ENCODE measurements at places on chromosomes 7 and 10.

DNA sequence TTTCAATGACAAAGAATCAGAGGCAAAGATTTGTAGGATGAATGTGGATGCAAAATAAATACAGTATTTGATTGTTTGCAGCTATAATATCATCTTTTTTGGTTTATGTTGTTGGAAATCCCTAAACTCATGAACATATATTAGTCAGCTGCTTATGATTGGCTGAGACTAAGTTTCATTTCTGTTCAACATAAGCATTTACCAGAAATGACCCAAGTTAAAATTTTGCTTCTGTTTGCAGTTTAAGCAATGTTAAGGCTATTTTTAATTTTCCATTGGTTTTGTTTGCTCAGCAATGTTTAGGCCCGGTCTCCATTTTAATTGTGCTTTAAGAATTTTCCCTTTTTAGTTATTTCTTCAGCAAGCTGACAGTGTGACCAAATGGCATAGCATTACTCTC, 22.0 kb downstream of the GIMAP6 start:
- DNase-seq: no peak

- DNase-seq: no peak
Measured at GRCh38 chr7:39152701-39153100, 175.0 kb downstream of the POU6F2 start.

DNA sequence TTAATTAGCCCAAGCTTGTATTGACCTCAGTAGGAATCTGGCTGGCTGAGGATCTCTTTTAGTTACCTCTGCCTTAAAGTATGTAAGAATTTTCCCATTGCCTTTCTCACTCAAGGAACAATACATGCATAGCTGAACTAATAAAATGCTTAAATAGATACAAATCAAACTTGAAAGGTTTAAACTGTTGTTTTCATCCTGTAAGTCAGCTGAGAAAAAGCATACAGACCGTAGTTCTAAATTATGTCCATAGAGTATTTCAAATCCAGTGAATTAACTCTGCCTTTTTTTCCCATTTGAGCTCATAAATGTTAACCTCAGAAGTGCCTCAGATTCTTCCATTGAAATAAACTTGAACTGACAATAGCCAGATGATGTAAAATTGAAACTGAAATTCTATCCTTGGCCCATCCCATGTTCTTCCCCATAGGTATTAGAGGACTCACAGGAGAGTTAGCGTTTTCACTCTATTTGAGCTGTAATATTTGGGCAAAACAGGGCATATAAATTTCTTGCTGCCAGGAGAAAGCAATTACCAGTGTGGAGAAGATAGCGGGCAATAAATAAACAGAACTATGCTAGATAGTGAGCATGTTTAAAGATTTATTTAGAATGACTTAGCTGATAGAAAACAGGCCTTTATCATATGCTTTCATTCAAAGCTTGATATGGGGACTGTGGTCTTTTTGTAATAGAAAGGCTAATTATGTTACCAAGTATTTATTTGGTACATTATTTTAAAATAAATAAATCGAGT, 163.7 kb downstream of the WNT2 start:
- DNase-seq: no peak

GRCh38 chr7:15558756-15559155, 3.1 kb downstream of the AGMO start:
- no peak for DNase-seq

DNA sequence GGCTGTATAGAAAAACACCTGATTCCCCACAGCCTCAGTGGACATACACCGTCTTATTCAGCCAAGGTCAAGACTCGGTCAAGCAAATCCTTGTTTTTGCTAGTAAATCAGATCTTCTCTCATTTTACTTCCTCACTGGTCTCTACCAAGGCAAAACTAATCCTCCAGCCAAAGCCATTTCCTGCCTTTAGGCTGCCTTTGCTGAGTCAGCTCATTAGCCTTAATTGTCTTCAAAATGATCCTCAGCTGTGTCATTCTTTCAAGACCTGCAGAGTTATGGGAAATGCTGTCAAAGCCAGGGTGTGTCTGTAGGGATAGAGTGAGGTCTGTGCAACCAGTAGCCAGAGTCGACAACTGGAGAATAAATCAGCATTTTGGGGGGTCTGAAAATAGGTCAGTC, 107.2 kb upstream of the FAM180A start:
- DNase-seq: no peak

- DNase-seq: no peak
Measured at GRCh38 chr7:112753298-112753697, 36.9 kb downstream of the TMEM168 start.

DNA sequence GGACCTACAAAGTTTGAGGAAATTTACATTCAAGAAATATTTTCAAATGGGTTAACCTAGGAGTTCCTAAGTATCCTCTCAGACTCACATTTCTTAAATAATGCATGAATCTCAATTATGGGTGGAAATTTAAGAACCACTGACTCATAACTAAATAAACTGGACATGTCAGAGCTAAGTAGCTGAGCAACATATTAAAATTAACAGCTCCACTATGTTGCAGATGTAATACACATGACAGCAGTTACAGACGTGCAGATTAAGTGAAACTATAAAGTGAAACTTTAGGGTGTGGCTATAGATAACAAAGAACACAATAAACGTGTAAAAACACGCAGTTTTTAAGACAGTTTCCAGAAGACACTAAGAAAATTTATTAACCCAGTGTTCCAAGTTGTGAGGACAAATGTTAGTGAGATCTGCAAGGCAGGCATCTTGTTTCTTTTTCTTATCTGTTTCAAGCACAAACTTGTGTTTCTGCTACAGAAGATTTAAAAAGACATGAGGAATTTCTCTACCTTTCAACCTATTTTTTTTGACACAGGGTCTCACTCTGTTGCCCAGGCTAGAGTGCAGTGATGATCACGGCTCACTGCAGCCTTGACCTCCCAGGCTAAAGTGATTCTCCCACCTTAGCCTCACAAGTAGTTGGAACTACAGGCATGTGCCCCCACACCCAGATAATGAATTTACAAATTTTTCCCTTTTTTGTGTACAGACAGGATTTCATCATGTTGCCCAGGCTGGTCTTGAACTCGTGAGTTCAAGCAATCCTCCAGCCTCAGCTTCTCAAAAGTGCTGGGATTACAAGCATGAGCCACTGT, 25.3 kb downstream of the DNMBP start:
- DNase-seq: no peak

DNA sequence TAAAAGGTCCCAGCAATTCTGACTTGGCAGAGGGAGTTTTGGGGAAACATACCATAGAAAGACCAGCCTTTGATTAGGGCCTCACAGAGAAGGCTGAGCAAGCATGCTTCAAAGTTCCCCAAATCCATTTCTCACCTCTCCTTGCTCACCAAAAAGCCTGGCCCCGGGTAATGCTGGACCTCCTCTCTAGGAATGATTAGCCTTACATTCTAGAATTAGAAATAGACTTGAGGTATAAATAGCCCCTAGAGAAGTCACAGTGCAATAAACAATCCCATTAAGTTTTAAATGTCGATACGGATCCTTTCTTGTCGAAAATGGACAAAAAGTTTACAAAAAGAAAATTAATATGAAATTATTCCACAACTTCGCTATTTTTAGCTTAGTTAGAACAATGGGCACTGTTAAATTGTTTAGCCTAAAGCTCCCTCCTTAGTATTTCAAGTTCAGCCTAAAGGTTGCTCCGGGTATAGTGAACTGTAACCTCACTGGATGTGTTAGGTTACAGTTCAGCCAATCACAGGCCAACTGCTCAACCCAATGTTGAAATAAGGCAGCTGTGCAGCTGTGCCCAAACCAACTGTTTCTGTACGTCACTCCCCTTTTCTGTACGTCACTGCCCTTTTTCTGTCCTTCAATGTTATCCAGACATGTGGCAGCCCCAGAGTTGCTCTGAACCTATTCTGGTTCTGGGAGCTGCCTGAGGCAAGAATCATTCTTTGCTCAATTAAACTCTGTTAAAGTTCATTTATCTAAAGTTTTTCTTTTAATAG, 7.9 kb upstream of the GSDME start:
- no peak for DNase-seq

DNA sequence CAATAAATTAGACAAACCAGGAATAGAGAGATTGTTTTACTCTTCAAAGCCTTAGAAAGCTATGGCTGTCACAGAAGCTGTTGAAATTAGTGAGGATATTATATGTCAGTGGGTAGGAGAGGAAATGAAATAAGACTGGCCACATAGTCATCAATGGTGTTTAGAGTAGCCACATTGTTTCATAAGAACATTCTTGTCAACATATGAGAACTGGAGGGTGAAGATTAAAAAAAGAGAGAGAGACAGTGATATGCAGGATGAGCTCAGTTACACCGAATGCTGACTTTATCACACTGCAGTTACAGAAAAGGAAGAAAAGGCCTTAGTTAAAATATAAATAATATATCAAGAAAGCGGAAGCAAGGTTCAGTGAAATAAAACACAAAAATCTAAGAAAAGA, 412.0 kb downstream of the CNTNAP2 start:
- no peak for DNase-seq

- no peak for DNase-seq
Measured at GRCh38 chr7:71637578-71637977, 505.6 kb downstream of the GALNT17 start.

GRCh38 chr7:132311733-132312132, 264.5 kb downstream of the PLXNA4 start:
- no peak for DNase-seq

GRCh38 chr10:62463364-62463763, 89.2 kb downstream of the ZNF365 start:
- DNase-seq: no peak

DNA sequence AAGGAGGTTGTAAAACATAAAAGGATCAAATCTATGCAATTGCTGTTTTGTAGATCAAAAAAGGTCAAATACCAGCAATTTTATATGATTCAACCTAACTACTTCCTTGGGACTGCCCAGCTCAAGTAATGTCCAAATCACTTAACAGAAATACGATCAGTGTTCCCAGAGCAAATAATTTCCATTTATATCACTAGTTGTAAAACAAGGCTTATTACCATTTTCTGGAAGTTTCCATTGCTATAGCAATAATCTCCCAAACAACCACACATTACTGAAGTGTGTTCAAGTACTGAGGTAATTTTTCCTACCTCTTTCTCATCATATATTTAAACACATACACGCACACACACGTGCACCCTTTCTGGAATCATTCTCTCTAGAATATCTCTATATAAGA, 123.3 kb downstream of the NRCAM start:
- DNase-seq: no peak

GRCh38 chr7:142057101-142057500, 54.4 kb upstream of the MGAM2 start:
- no peak for DNase-seq

GRCh38 chr10:33370434-33370930, 36.0 kb upstream of the NRP1 start:
- no peak for DNase-seq

DNA sequence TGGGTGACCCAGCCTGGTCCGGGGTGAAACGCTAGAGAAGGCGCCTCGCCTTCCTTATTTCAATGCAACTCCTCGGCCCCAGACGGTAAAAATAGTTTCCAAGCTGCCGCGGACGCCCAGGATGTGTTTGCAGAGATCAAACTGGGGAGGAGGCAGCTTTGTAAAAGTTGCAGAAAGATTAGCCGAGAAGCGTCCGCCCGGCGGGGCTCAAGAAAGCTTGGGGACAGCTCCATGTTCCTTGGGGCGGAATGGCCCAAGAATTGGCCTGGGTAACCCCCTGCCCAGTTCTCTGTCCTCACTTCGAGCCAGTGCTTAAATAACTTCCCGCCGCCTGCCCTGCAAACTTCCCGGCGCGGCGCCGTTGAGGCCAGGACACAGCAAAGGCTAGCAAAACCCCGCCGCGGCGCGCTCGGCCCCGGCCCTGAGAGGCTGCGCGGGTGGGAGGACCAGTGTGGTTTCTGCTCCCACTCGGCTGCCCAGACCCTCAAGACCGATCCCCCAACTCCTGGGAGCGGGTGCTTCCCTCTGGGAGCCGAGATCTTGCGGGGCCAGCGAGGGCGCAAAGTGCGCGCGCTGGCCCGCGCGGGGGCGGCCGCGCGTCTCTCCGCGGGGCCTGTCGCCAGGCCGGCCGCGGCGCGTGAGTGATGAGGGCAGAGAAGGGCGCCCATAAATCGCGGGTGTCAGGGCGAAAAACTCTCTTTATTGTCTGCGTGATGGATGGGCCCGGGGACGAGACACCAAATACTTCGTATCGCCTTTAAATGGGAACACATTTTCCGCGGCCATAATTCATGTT, 6.3 kb upstream of the ZNF503 start:
- DNase-seq: no peak

GRCh38 chr7:35334506-35334905, 80.6 kb upstream of the TBX20 start:
- no peak for DNase-seq

GRCh38 chr7:37145682-37146081, 303.0 kb downstream of the ELMO1 start:
- DNase-seq: no peak

DNA sequence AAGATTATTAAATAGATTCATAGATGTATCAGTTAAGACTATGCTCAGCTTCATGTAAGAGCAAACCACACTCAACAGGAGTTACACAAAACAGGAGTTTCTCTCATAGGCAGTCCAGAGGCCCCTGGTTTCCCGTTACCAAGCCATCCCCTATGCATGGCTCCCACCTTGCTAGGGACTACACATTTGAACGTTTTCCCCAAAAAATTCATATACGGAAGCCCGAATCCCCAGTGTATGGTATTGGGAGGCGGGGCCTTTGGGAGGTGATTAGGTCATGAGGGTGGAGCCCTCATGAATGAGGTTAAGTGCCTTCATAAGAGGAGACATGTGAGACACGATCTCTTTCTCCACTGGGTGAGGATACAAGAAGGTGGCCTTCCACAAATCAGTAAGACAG, 29.1 kb downstream of the RSU1 start:
- no peak for DNase-seq

GRCh38 chr10:97319671-97320479, 804 bp downstream of the FRAT1 start:
- peak; percentile 51 for DNase-seq

DNA sequence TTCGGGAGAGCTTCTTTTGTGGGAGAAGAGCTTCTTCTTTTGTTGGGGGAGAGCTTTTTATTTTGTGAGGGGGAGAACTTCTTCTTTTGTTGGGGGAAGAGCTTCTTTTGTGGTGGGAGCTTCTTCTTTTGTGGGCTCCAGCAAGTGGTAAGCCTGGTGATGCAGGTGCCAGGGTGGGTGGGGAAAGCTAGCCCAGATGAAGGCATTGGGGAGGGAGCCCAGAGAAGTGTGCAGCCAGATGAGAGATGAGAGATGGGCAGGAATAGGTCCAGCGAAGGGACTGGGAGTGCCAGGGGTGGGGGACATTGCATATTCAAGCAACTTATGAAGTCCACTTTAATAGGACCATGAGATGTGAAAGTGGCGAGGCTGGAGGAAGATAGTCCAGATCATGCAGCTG, 9.7 kb downstream of the ADRA2A start:
- DNase-seq: no peak

- no peak for DNase-seq
Measured at GRCh38 chr7:27686315-27686714, 23.6 kb upstream of the HIBADH start.

- no peak for DNase-seq
Measured at GRCh38 chr10:124453960-124454610, 4.2 kb upstream of the NKX1-2 start.

Data from stimulated activated CD4-positive, alpha-beta T cell treated with anti-CD3 and anti-CD28 coated beads, Interleukin-12 subunit alpha, Interleukin-12 subunit beta, amount 100 ng/mL, for 24 hours (primary cell).